Astrocyte of the hippocampus (primary cell): ENCODE measurements at places on chromosomes 4 and X.

- DNase-seq, result no peak
Measured at GRCh38 chr4:173242466-173243250, 74.0 kb downstream of the GALNT7 start.

GRCh38 chr4:8306511-8307021 is 37.0 kb downstream of the HTRA3 start:
- DNase-seq, result no peak

- peak; percentile 1 for DNase-seq
Measured at GRCh38 chr4:109206620-109207019, 95.8 kb downstream of the COL25A1 start.

DNA sequence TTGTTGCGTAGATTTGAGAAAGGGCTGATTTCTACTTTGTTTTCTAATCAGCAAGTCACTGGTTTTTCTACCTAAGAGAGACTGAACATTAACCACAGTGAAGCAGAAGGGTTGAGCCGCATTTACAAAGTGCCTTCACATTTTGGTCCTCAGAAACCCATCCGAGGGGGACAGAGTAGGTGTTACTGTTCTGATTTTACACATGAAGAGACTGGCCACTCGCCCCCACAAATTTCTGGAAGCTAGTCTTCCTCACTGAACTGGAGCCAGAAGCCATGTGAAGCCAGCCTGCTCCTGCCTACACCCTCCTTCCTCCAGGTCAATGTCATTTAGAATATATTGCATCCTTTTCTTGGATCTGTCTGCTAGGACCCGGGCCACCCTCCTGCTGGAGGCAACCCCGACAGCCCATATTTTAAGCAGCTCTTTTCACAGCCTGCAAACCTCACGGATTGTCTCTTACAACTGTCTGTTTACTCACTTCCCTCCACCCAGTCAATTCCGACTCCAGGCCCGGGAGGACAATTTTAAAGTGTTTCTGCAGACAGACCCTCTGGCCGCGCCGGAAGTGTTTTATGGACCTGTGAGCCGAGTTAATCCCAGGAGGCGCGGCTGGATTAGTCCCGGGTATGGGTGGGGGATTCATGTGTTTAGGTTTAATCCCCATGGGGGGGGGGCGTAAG is 73.2 kb upstream of the BCOR start:
- DNase-seq, result no peak

DNA sequence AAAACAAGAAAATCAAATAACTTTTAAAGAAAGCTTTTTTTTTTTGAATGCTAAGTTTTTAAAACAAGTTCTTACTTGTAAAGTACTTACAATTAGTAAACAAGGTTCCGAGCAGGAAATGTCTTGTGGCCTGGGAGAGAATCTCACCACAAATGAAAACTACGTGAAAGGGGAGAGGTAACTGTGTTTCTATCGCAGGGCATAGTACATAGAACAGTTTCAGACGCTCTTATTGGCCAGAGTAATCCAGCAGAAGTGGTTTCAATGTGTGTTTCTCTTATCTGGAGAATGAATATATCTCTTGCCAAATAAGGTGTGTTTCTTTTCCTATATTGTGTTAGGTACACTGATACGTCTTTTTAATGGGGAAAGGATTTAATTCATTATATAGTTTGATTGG is at the start of gene PLAC8:
PLAC8 (minus strand) TSS at position 154 of the 400 bp plus-strand sequence. CDS start 6,808 bp downstream, outside the sequence.
- DNase-seq, result peak; percentile 35

- no peak for DNase-seq
Measured at GRCh38 chrX:153184787-153185186, 5.7 kb downstream of the MAGEA1 start.

GRCh38 chrX:40391662-40392061 is 189.1 kb upstream of the ATP6AP2 start:
- DNase-seq, result no peak

GRCh38 chr4:25767877-25768725 is 94.7 kb downstream of the SEL1L3 start:
- DNase-seq, result peak; percentile 85

GRCh38 chr4:793941-794621 is 31.8 kb downstream of the CPLX1 start:
- no peak for DNase-seq

DNA sequence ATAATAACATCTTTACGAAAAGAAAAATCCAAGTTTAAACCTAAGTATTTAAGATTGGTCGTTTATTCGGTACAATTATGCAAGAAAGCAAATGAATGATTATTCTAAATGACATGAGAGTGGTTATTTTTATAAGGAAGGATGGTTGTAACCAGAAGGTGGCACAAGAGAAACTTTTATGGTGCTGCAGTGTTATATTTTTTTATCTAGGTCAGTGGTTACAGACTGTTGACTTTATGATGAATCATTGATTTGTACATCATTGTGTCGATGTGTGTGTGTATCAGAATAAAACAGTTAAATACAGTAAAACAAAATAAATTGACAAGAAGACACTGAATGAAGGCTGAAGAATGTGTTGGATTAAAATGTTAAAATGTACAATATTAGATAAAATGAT is 9.8 kb downstream of the DCAF8L2 start:
- peak; percentile 3 for DNase-seq

DNA sequence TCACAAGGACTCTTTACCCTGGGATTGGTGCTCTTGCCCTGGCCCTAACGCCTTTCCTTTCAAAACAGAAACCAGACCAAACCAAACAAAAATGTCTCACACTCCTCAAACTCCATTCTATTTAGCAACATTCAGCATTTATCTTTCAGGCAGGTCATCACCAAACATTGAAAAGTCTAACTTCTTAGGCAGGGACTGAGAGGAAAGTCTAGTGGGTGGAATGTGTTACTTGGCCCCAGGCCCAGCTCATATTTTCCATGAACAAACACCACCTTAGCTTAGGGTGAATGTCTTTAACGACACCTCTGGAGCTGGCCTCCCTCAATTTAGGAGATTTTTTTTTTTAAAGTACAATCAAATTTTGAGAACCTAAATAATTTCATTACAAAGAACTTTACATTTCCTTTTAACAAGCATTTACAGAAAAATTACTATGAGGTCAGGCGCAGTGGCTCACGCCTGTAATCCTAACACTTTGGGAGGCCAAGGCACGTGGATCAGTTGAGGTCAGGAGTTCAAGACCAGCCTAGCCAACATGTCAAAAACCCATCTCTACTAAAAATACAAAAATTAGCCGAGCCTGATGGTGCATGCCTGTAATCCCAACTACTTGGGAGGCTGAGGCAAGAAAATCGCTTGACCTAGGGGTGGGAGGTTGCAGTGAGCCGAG is 10.2 kb upstream of the N4BP2 start:
- DNase-seq, result peak; percentile 84

DNA sequence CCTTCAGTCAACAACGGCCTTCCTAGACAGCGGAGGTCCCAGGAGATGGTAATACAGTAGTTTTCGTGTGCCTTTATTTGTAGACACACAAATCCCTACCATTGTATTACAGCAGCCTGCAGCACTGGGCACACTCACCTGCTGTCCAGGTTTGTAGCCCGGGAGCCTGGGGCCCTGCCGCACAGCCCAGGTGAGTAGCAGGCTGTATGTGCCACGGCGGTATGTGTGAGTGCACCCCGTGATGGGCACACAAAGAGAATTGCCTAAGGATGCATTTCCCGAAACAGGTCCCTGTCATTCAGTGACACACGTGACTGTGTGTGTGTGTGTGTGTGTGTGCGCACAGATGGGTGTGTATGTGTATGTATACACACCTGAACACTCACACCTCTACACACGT is 8.1 kb upstream of the SLC25A6 start:
- no peak for DNase-seq

DNA sequence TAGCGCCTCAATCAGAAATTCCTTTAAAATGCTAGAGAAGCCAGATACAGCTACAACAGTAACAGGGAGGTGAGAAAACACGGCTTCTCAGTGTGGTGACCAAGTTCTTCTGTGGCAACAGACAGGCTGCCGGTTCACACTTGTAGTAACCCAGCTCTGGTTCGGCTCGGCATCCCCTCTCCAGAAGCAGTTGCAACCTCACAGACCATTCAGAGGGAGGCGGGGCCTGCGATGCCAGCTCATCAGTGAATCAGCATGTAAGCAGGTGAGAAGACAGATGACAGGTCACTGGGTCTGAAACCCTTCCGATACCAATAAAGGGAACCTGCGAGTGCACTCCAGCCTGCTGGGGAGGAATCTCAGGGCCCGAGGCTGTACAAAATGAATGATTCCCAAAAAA is 251.0 kb downstream of the KCNIP4 start:
- DNase-seq, result peak; percentile 47

- DNase-seq, result peak; percentile 71
Measured at GRCh38 chr4:105061136-105061696, 85.5 kb upstream of the TET2 start.

DNA sequence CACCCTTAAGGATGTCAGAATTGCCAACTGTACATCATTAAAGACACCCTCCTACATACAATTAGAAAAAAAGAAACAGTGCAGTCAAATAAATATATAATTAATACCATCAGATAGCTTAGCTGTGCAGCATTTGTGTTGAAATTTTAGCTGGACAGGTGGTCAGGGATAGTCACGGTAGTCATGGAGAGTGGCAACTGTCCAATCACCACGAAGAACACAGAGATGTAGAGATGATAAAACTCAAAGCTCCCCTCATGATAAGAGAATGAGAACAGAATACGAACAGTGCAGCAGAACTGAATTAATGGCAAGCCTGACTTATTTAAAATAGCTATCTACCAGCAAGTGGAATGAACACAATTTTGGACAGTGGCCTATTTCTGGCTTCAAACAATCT is 27.2 kb downstream of the SLC39A8 start:
- DNase-seq, result no peak

- no peak for DNase-seq
Measured at GRCh38 chrX:50815120-50815519, 1.1 kb upstream of the SHROOM4 start.

- no peak for DNase-seq
Measured at GRCh38 chrX:11266573-11267003, 26.6 kb upstream of the AMELX start.

- DNase-seq, result no peak
Measured at GRCh38 chr4:8130346-8131066, 28.1 kb downstream of the ABLIM2 start.

- peak; percentile 10 for DNase-seq
Measured at GRCh38 chrX:13939741-13940597, 89.7 kb downstream of the GEMIN8 start.

DNA sequence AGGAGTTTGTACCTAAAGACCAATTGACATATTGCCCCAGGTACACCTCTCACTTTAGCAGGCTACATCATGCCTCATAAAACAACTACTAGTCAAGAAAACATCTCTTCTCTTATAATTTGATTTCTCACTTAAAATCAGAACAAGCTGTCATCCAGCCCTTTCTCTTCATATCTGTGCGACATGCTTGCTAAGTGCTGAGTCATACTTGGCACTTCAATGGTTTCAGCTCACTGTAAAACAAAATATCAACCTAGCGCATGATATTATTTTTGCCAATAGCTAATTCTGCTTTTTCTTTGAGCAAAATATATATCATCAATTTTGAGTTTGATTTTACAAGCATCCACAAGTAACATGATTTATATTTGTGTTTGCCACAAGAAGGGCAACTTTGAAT is 27.9 kb upstream of the FUNDC1 start:
- peak; percentile 7 for DNase-seq

DNA sequence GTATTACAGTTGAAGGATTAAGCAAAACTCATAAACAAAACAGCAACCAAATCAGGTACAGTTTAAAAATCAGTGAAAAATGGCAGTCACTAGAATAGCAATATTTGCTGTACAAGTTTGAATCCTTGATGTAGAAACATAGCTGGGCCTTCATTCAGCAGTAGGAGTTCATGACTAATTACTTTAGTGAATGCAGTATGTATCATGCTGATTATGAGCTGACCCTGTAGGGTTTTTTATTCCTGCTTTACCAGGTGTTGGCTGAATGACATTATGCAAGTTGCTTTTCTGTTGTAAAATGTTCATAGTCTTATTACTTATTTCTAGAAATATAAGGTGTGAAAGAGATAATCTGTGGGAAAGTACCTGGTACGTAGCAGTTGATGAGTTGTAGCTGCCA is 179.6 kb downstream of the CCSER1 start:
- no peak for DNase-seq

DNA sequence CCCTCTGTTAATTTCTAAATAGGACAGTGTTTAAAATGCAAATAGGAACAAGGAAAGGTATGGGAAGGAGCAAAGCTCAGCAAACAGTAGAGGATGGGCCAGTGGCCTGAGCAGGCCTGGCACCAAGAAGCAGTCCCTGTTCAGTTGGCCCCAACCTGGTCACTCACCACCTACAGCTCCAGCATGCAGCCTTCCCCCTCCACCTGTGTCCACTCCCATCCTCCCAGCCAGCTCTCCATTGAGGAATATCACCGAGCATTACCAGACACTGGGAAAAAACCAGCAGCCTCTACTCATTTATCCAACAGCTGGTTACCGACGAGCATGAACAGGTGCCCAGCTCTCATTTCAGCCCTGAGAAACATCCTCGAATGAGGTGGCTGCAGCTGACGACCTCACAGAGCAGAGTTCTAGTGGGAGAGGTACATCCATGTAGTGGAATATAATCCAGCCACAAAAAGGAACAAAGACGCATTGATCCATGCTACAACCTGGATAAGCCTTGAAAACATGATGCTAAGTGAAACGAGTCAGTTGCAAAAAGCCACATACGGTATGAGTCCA is 25.6 kb downstream of the CD99L2 start:
- no peak for DNase-seq

DNA sequence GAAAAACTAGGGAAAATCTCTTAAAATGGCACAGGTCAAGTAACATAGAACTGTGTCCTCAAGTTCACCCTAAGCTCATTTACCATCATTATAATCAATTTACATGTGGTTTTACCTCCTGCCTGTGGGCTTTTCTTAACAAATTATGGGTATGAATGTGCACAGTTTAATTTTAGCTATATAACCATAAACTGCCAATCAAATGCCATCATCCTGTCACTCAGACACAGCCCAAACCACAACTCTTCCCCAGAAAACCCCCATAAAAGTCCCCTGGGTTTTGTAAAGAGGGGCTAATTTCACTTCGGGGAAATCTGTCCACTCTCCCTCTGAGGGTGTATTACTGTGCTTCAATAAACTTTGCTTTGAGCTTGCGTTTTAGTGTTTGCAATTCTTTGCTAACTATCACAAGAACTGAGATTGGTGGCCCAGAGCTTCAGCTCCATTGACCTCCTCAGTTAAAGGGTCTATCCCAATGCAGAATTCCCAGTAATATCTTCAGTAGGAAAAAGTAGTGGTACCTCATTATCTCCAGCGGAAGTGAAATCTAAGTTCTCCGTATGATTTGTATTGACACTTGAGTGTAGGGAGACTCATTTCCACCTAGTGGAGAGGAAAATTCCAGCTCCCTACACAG is 394.6 kb downstream of the SPOCK3 start:
- DNase-seq, result no peak

- no peak for DNase-seq
Measured at GRCh38 chr4:32472918-32473317, 1752.7 kb downstream of the PCDH7 start.

- no peak for DNase-seq
Measured at GRCh38 chr4:43855283-43855682, 593.3 kb downstream of the KCTD8 start.

GRCh38 chr4:128525387-128525786 is 237.8 kb upstream of the PGRMC2 start:
- DNase-seq, result no peak

- DNase-seq, result no peak
Measured at GRCh38 chr4:158527516-158527915, 5.8 kb downstream of the RXFP1 start.
